ENCODE measurements at places on chromosomes 6 and 20.

DNA sequence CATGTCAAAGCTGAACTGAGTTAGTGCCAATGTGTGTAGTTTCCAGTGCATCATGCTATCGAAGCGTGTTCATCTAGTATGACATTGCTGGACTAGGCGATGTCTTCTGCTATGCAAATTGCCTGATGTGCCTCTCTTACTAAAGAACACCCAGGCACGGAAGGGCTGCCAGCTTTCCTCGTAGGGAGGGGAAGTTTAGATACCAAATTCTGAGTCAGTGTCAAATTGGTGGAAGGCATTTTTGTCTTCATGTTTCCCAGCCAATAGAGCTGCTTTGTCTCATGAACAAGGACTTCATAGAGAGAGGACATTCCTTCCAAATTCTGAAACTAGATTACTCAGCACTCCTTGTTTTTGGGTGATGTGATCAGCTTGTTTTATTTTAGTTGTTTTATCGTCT is 320.1 kb downstream of the BTBD3 start:
- no peaks in the 10 kb centered on the region for H3K27me3 ChIP-seq
- DNase-seq = no peak
- H3K4me1 ChIP-seq = no peaks in the 10 kb centered on the region
- H3K4me3 ChIP-seq = no peak overlapping the region
- H3K27ac ChIP-seq = no peak overlapping the region
- no peaks in the 10 kb centered on the region for H3K36me3 ChIP-seq

GRCh38 chr20:51391926-51392325 is 150.6 kb downstream of the NFATC2 start:
- H3K4me3 ChIP-seq = no peak overlapping the region
- no peak for DNase-seq
- no peaks in the 10 kb centered on the region for H3K27me3 ChIP-seq
- H3K36me3 ChIP-seq = peaks cover 38% of the 10 kb centered on the region
- H3K27ac ChIP-seq = no peak overlapping the region

DNA sequence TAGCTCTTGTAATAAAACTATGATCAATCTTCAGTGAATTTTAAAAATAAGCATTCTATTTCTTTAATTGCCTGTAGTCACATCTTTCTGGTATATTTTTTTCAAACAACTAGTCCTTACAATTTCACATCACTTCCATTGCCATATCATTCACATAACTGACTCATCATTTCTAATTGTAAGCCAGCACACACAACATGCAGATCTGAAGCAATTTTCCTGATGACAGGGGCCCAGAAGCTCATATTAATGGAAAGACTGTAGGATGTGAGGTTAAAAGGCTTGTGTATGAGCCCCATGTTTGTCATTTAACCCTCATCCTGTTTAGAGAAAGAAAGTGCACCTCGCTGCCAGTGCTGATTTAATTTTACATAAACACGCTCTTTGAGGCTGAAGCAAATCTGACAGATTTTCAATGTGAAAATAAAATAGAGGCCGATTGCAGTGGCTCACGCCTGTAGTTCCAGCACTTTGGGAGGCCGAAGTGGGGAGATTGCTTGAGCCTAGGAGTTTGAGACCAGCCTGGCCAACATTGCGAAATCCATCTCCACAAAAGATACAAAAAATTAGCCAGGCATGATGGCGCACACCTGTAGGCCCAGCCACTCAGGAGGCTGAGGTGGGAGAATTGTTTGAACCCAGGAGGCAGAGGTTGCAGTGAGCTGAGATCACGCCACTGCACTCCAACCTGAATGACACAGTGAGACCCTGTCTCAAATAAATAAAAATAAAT is 40.1 kb upstream of the LTV1 start:
- H3K27ac ChIP-seq = no peak overlapping the region
- no peaks in the 10 kb centered on the region for H3K27me3 ChIP-seq
- H3K36me3 ChIP-seq = peaks cover 4% of the 10 kb centered on the region
- no peak overlapping the region for H3K4me3 ChIP-seq
- no peak for DNase-seq

DNA sequence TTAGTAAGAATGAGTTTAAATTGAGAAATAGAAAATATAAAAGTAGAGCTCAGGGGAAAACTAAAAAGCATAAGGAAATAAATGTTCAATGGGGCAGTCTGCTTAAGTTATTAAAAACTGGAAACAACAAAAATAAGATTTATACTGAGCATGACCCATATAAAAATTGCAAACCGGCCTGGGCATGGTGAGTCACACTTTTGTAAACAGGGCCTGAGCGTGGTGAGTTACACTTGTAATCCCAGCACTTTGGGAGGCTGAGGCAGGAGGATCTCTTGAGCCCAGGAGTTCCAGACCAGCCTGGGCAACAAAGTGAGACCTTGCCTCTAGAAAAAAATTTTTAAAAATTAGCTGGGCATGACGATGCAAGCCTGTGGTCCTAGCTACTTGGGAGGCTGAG is 74.6 kb downstream of the TMEM244 start:
- no peak overlapping the region for H3K27ac ChIP-seq
- no peak overlapping the region for H3K4me3 ChIP-seq
- no peaks in the 10 kb centered on the region for H3K27me3 ChIP-seq
- H3K36me3 ChIP-seq = no peaks in the 10 kb centered on the region
- no peaks in the 10 kb centered on the region for H3K4me1 ChIP-seq

DNA sequence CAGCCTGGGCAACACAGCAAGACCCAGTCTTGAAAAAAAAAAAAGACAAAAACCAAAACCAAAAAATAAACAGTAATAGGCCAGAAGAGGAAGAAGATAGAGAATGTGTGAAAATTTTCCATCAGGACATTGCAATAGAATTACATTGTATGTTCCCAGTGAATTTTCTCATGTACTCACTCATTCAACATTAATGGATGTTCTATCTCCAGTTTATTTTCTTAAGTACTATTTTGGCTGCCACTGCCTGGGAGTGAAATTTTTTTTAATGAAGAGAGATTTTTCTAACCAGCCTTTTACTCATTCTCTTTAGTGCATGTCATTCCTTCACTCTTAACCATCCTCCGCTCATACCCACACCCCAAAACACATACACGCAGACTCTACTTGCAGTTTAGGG is 282.8 kb downstream of the ALDH8A1 start:
- no peak for DNase-seq
- H3K4me3 ChIP-seq = no peak overlapping the region
- H3K36me3 ChIP-seq = no peaks in the 10 kb centered on the region
- no peaks in the 10 kb centered on the region for H3K4me1 ChIP-seq
- no peaks in the 10 kb centered on the region for H3K27me3 ChIP-seq

- DNase-seq = no peak
- no peaks in the 10 kb centered on the region for H3K4me1 ChIP-seq
- H3K27ac ChIP-seq = no peak overlapping the region
- no peak overlapping the region for H3K4me3 ChIP-seq
- H3K36me3 ChIP-seq = no peaks in the 10 kb centered on the region
- no peaks in the 10 kb centered on the region for H3K27me3 ChIP-seq
Measured at GRCh38 chr6:43812850-43813578, 43.0 kb downstream of the VEGFA start.

GRCh38 chr6:33373960-33374910 is 17.4 kb upstream of the KIFC1 start:
- no peak overlapping the region for H3K27ac ChIP-seq
- H3K36me3 ChIP-seq = no peaks in the 10 kb centered on the region
- no peak overlapping the region for H3K4me3 ChIP-seq
- peaks cover 3% of the 10 kb centered on the region for H3K4me1 ChIP-seq
- no peak for DNase-seq
- no peaks in the 10 kb centered on the region for H3K27me3 ChIP-seq

- DNase-seq = no peak
- no peak overlapping the region for H3K27ac ChIP-seq
- H3K4me1 ChIP-seq = peaks cover 15% of the 10 kb centered on the region
- H3K36me3 ChIP-seq = no peaks in the 10 kb centered on the region
- peaks cover 53% of the 10 kb centered on the region for H3K27me3 ChIP-seq
Measured at GRCh38 chr20:62551407-62552323, 75.9 kb upstream of the GATA5 start.

DNA sequence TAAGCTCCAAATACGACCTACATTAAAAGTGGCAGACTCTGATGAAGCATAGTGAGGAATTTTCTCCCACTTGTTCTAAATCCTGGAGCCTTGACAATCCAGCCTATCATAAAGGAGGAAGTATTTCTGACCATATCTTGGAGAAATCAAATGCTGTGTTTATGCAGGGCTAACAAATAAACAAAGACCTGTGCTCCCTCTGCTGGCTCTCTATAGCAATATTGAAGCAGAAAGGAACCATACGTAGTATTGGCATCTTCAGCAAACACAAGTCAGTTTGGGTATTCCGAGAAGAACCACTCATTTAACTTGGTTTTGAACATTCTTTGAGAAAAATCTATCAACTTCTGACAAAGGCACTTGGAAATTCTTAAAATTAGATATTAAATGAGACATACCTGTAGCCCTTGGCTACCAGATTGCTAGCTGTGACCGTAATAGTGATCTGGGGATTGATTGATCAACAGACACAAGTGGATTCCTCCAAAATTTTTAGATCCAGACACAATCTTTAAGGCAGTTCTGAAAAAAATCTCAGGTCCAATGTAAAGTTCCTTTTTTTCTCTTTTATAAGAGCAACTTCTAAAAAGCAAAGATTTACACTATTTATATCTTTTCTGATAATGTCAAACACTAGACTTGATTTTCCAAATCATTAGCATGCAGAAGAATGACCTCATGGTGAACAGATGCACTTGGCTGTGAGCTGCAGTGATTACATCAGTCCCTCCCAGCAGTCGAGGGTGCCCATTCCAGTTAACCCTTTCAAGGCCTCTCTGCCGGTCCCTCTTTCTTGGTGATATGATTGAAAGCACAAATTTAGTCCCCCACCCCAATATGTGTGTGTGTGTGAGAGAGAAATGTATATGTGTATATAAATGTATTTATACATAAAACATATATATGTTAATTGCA is 40.2 kb downstream of the INSM1 start:
- H3K27me3 ChIP-seq = no peaks in the 10 kb centered on the region
- no peak overlapping the region for H3K27ac ChIP-seq
- no peaks in the 10 kb centered on the region for H3K4me1 ChIP-seq
- H3K36me3 ChIP-seq = no peaks in the 10 kb centered on the region

DNA sequence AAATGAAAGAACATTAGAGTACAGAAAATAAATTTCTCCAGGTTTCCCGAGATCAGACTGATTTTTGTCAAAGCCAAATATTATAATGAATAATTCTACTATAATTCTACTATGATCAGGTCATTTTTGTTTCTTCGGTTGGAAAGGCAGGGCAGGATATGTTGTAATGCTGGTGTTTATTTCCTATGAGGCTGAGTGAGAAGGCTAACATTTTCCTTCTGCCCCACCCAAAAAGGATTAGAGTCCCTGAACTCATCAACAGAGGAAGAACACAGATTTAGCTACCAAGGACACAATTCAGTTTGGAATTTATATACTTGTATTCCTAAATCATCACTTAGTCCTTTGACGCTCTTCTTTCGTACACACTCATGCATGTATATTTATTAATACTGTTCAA is 318.9 kb downstream of the SYNE1 start:
- no peak for DNase-seq
- H3K4me1 ChIP-seq = no peaks in the 10 kb centered on the region
- no peaks in the 10 kb centered on the region for H3K36me3 ChIP-seq
- H3K27ac ChIP-seq = no peak overlapping the region
- H3K4me3 ChIP-seq = no peak overlapping the region
- H3K27me3 ChIP-seq = no peaks in the 10 kb centered on the region

DNA sequence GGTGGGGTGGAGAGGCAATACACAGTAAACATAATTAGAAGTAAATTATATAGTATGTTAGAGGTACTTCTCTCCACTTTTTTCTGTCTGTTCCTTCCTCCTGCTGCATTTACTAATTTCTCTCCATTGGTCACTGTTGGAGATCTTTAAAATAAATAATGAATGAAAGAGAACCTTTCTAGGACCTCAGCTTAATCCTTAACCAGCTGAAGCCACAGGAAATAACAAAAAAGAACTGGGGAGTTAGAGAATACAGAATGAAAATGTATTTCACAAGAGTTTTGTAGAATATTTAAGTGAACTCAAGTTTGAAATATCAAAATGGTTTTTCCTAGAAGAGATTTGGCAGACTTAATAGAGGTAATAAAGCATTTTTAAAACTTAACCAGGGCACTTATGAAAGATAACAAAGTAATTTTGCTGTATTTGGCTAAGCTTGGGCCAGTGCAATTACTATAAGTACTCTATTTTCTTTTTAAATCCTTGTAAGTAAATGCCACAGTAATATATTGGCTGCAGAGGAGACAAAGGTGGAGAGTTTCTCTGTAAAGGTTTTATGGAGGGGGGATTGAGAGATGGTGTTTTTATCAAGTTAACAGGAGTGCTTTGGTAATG is 405.0 kb downstream of the CDKAL1 start:
- H3K27ac ChIP-seq = no peak overlapping the region
- H3K4me3 ChIP-seq = no peak overlapping the region
- H3K27me3 ChIP-seq = no peaks in the 10 kb centered on the region
- H3K36me3 ChIP-seq = no peaks in the 10 kb centered on the region
- no peak for DNase-seq

- H3K36me3 ChIP-seq = no peaks in the 10 kb centered on the region
- H3K27me3 ChIP-seq = no peaks in the 10 kb centered on the region
- DNase-seq = no peak
- H3K27ac ChIP-seq = no peak overlapping the region
Measured at GRCh38 chr6:124968401-124968800, 6.2 kb downstream of the RNF217 start.

DNA sequence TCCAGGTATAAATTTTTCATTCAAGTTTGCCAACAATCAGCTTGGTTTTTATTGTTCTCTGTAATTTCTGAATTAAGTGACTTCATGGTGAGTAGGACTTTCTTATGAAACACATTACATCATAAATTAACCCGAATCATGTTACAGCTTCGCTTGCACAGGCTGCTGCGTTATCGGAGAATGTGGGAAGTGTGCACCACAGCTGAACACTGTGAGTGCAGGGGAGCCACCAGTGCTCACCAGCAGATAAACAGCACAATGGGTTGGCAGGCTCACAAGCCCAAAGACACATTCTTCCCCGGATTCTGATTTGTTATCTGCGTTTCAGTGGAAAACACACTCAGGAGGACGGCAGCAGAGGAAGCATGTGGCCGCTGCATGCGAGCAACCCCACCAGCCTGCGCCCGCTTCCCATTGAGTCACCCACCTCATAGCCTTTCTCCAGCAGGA is 121.1 kb downstream of the GMDS start:
- DNase-seq = no peak
- H3K4me3 ChIP-seq = no peak overlapping the region
- H3K36me3 ChIP-seq = no peaks in the 10 kb centered on the region
- H3K27ac ChIP-seq = no peak overlapping the region

DNA sequence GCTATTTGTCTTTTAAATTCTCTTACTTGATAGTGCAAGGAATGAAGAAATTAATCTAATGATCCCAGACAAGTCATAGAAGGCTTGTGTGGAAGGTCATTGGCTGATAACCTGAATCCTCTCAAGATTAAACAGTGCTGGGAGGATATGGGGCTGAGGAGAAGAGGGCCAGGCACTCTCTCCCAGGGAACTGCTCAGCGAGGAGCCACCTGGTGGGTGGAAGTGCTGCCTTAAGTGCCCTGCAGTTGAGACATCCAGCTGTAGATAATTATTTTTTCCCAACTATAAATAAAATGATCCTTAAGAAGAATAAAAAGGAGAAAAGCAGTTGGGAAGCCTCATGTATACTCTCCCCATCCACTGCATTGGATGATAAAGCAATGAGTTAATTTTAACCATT is 47.9 kb downstream of the BTBD3 start:
- no peaks in the 10 kb centered on the region for H3K4me1 ChIP-seq
- H3K36me3 ChIP-seq = no peaks in the 10 kb centered on the region
- no peaks in the 10 kb centered on the region for H3K27me3 ChIP-seq
- no peak overlapping the region for H3K27ac ChIP-seq
- no peak for DNase-seq

- no peak overlapping the region for H3K4me3 ChIP-seq
- no peak for DNase-seq
- no peaks in the 10 kb centered on the region for H3K27me3 ChIP-seq
- no peaks in the 10 kb centered on the region for H3K4me1 ChIP-seq
Measured at GRCh38 chr20:60147004-60147403, 188.8 kb downstream of the CDH26 start.

GRCh38 chr20:43458422-43458924 is 777 bp downstream of the SRSF6 start:
- H3K27me3 ChIP-seq = no peaks in the 10 kb centered on the region
- no peak for DNase-seq
- H3K27ac ChIP-seq = peak overlapping the region; percentile 100

All from effector memory CD4-positive, alpha-beta T cell (primary cell).